ENCODE measurements at places on chromosomes 1 and 21.

DNA sequence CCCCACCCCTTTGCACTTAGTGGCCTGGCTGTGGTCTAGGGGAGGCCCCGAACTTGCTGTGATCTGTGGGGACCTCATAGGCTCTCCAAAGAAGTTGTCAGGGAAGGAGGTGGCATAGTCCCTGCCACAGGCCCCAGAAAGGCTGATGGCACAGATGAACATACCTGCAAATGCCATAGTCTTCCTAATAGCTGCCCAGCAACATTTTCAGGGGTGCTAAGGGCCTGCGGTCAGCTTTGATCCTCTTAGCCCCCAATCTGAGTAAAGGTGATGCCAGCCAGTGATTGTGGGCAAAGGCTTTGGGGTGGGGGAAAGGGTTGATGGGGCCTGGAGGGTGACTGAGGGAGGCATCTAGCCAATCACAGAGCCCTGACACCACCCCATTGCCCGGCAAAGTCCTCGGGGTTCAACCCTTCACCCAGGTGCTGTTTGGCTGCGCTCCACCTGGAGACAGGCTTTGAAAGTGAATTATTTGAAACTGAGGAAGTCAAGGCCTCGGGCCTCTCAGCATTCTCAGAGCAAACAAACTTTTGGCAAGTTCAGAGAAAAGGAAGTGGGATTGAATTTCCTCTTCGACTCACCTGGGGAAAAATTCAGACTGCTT lies 35.8 kb downstream of the PAX7 start:
- no peak for DNase-seq

- no peak for DNase-seq
Measured at GRCh38 chr1:113053344-113054126, 19.5 kb upstream of the LRIG2 start.

DNA sequence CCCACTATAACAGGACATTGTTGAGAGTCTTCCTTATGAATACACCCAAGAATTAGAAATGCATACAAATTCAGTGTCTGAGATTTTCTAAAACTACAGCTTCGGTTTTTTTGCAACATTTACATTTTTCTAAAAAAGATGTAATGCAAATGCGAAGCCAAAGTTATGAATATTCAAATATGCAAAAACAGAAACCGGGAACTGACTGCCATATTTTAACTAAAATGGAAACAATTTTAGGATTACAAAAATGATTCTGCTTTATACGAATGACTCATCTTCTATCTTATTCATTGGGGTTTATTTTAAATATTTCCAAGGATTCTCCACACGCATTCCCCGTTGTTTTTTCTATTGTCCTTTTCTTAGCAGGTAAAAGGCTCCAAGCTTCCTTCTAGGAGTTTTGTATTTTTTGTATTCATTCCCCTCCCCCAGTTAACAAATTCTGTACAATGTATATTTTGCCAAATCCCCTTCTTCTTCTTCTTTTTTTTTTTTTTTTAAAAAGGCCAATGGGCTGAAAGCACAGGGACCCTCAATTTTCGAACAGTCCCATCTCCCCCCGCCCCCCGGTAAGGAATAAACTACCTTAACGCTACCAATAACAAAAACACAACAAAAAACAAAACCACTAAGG lies 1.0 kb downstream of the ARPC5 start:
- no peak for DNase-seq

DNA sequence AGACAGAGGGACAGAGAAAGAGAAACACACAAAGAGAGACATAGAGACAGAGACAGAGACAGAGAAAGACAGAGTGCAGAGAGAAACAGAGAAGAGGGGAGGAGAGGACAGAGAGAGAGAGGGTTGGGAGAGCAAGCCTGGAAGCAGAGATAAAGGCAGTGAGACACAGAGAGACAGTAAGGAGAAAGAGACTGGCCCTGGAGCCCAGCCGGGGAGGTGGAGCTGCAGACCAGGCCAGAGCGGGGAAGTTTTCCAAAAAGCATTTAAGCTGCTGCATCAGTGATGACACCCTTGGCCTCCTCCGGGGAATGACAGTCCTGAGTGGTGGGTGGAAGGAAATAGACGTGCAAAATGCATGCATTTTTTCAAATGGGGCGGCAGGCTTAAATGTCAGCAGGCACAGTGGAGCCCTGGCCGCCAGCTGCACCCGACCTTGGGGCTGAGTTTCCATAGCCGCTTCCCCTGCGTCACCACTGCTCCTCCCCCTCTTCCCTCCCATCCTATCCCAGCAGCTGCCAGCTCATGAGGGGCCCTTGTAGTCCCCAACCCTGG lies 95.4 kb upstream of the KLHDC7A start:
- no peak for DNase-seq

- DNase-seq: no peak
Measured at GRCh38 chr1:25543005-25543424, 391 bp upstream of the LDLRAP1 start.

DNA sequence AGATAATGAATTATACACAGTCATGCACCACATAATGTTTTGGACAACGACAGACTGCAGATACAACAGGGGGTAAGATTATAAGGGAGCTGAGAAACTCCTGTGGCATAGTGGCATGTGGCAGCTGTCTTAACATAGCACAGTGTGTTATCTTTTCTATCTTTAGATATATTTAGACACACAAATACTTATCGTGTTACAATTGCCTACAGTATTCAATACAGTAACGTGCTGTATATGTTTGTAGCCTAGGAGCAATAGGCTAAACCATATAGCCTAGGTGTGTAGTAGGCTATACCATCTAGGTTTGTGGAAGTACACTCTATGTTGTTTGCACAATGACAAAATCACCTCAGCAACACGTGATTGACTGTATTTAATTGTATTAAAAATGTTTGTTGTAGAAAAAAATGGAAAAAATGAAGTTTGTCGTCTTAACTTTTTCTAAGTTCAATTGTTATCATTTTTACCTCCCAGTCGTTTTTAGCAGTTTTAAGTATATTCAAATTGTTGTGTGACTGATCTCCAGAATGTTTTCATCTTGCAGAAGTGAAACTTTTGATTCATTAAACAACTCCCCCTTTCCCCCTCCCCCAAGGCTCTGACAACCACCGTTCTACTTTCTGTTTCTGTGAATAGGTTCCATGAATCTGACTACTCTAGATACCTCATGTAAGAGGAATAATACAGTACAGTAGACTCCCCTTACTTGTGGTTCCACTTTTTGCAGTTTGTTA lies 351.0 kb upstream of the B3GALT2 start:
- no peak for DNase-seq

Data from T1000 (cell line).